Suppressor macrophage (primary cell): ENCODE measurements at places on chromosomes 1 and 21.

GRCh38 chr1:176795929-176796328 is 333.0 kb downstream of the PAPPA2 start:
- no peak for DNase-seq

DNA sequence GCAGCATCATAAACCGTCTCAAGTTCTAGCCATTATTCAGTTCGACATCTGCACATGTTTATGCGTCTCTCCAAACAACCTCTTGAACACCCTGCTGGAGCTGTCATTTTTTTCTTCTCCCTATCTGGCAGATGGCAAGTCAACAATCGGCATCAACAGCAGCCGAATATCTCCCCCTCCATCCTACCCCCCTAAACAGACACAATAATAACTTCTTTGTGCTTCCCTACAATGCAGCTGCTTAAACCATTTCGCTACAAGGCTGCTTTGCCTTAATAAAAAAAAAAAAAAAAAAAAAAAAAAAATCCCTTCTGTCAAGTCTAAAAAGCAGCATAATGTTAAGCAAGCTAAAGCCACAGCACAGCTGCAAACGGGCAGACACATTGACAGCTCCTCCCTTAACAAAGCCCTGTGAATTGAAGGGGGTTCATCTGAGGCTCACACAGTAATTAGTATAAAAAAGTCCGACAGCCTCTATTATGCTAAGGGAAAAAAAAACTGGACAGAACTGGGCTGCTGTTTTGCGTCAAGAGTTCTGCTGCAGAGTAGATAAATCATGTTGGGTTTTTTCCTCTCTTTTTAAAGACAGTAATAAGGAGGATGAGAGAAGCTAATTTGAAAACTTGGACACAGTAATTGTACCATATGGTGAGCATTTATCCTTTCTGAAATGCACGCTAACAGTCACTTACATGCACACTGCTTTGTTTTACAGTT is 136.4 kb downstream of the AKT3 start:
- DNase-seq = no peak

DNA sequence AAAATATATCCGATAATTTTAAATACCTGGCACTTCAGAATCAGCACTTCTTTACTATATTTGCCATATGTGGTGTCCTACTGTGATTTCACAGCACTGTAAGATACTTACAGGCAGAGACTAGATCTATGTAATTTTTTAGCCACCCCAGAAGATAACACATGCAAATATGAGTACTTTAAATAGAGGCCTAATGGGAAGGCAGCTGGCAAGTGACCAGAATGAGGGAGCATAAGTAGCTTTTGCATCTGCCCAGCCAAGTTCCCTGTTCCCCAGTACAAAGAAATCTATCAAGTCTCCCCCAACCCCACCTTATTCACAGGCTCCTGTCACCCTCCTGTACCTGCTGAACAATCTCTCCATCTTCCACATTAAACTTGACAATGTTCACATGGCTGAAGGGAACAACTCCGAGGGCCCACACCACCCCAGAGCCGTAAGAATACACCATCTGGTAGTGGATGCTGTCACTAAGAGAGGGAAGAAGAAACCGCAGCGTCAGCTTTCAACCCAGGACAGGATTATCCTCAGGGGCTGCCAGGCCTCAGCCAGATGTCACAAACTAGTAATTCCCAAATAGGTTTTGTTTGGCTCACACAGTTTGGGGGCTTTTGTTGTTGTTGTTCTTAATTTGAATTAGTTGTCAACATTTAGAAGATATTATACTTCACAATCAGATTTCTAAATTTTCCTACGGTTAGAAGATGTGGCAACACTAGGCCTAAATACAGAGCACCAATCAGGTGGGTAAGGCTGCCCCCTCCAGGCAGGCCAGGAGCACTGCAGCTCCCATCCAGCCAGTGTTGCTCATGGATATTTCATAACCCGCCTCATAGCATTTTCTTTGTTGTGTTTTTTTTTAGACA is 10.4 kb downstream of the EMC1 start:
- peak; percentile 82 for DNase-seq

DNA sequence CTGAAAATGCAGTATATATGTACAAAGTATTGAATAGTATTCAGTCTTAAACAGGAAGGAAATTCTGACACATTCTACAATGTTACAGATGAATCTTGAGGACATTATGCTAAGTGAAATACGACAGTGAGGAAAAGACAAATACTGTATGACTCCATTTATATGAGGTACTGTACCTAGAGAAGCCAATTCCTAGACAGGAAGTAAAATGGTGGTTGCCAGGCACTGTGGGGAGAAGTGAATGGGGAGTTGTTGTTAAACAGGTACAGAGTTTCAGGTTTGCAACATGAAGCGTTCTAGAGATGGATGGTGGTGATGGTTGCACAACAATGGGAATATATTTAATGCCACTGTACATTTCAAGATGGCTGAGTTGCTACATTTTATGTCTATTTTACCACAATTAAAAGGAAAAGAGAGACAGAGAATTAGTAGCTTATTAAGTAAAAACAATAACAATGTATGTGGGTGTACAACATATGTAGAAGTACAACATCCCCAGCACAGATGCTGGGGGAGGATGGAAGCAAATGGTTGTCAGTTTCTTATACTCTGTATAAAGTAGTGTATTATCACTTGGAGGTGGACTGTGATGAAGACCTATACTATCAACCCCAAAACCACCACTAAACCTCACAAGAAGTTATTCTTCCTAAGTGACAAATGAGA is 3.9 kb upstream of the RAB4A start:
- no peak for DNase-seq

GRCh38 chr1:43545695-43546387 is 15.2 kb downstream of the PTPRF start:
- no peak for DNase-seq

DNA sequence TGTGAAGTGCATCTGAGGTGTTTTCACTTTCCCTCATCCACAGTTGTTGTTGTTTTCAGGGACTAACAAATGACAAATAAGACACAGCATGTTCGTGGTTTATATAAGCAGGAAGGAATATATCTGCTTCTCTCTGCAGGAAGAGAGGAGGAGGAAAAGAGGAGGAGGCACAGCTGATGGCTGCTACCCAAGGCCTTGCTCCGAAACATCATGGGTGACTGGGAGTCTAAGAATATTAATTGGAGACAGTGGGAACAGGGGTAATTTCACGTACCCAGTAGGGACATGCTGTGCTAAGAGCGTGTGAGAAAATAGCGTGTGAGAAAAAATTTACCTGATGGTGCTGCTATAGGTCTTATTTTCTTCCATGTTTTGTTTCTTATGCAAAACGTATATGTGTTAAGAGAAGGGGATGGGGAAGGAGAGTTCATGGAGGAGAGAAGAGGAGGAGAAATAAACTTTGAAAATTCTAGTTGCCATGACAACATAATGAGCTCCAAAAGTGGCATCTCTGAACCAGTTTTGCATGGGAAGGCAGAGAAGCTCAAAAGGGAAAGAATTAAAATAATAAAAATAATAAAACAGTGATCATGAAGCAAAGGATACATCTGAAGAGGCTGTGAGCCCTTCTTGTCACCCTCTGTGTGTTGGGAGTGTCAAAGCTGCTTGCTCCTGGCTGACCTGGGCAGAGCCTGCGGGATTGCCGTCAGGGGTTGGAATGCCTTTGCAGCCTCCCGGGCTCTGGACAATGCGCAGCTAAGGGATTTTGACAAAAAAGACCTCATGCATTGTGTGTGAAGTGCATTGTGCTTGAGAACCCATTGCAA is 192.0 kb downstream of the CACNA1E start:
- no peak for DNase-seq

- no peak for DNase-seq
Observed at GRCh38 chr1:247829656-247830055, 5.7 kb upstream of the OR14A16 start.

- DNase-seq = no peak
Observed at GRCh38 chr1:89855413-89856123, 34.7 kb downstream of the LRRC8D start.

- DNase-seq = no peak
Observed at GRCh38 chr21:15241997-15242736, 177.4 kb upstream of the NRIP1 start.

DNA sequence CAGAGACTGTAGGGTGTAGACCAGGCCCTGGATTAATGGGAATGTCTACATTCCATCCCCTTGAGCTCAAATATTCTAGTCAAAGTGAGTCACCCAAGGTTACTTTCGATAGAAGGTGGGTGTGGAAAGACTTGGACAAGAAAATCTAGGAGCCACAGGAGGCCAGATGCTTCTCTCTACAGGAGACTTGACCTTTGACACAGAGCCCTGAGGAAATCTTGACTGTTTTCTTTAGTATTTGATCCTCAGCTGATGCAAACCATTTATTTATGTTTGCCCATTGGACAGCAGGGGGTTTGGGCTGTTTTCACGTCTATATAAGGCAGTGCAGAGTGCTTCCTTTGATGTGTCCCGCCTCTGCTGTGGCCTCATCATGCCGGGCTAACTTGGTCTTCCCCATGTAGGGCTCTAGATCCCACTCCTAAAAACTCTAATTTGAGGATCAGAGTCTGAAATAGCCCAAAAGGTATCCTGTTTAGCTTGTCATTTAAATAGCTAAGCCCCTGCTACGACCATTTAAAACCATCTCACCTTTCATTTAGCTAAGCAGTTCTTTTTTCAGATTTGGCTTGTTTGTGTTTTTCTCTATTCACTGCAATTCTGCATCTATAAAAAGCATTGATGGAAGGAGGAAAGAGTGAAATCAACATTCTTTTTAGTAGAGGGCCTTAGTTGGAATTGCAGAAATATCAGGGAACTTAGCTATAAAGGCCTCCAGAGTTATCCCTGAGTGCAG is 15.5 kb upstream of the MAP3K7CL start:
- DNase-seq = no peak

GRCh38 chr1:231666937-231667608 is 40.5 kb downstream of the DISC1 start:
- DNase-seq = peak; percentile 10

DNA sequence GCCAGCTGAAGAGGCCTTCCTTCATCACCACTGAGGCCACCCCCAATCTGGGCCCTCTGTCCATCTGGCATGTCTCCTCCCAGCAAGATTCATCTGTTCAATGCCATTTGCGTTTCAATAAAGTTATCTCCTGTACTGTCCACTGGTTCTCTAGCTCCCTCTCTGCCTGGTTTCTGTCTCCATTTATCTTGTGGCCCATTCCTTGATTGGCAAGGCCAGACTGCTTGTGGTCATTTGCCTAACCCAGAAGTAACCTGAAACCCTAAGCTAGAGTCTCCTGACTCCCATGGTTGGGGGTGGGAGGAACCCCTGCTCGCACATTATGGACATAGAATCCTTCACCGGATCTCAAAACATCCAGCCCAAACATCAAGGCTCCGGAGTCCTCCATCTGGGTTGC is 2.1 kb upstream of the IPO9 start:
- DNase-seq = no peak

- DNase-seq = no peak
Observed at GRCh38 chr1:224042557-224043118, 71.3 kb upstream of the FBXO28 start.

DNA sequence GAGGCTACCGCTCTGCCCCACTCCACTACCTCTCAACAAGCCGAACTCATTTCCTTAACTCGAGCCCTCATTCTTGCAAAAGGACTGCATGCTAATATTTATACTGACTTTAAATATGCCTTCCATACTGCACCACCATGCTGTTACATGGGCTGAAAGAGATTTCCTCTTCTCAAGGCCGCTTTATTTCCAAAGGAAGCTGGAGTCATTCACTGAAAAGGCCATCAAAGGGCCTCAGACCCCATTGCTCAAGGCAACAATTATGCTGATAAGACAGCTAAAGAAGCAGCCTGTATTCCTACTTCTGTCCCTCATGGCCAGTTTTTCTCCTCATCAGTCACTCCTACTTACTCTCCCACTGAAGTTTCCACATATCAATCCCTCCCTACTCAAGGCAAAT is 6.9 kb upstream of the HPDL start:
- no peak for DNase-seq

DNA sequence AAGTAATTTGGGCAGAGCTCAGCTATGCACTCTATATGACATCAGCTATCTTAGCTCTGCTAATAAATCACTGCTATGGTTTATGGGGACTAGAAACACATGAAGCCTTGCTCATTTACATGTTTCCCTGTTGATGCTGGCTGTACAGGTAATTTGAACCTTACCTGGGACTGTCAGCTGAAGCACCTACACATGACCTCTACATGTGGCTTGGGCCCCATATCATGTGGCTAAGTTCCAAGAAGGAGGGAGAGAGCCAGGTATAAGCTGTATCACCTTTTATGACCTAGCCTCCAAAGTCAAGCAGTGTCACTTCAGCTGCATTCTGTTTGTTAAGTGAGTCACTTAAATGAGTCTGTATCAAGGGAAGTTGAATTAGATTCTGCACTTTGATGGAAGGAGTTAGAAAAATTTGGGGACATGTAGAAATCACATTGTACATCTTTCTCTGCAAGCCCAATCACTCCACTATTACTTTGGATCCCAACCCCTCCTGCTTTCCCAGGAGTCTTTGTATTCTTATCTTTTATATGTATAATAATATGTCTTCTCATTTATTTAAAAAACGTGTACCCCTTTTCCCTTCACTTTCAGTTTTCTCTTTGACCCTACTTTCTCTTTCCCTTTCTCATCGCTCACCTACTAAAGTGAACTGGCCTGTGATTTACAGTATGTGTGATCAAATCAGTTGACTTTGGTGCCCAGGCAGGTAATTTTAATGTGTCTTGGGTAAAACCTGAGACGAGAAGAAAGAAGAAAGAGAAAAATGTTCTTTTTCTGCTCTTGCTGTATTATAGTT is 53.4 kb upstream of the PRKACB start:
- no peak for DNase-seq

DNA sequence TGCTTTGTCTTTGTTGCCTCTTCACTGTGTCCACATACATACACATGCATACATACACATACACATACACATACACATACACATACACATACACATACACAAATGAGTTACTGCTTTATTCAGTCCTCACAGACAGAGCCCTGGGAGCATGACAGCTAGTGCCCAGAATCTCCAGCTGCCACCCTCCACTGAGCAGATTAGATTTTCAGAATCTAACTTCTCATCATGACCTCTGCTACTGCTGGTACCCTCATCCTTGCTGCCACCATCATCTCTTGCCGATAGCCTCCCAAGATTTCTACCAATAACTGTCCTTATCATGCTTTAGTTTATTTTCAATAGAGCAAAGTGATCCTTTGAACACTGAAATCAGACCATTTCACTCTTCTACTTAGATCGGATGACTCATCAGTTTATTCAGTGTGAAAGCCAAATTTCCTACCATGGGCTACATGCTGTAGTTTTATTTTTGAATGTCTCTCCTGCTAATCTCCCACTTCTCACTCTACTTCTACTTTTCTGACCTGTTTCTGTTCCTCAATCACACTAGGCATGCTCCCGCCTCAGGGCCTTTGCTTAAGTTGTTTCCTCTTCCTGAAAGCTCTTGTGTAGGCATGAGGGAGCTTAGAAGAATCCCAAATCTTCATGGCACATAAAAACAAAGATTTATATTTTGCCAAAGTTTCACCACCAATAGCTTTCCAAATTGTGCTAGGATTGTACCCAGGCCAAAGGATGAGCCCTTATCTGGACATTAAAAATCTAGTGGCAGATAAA is 43.0 kb downstream of the ATP6V1G3 start:
- peak; percentile 88 for DNase-seq

GRCh38 chr21:31545036-31545435 is 114.5 kb upstream of the SOD1 start:
- DNase-seq = no peak
